CD4-positive, alpha-beta T cell treated with Interleukin-10 for 1 hour (primary cell): ENCODE measurements at places on chromosomes 1 and 21.

DNA sequence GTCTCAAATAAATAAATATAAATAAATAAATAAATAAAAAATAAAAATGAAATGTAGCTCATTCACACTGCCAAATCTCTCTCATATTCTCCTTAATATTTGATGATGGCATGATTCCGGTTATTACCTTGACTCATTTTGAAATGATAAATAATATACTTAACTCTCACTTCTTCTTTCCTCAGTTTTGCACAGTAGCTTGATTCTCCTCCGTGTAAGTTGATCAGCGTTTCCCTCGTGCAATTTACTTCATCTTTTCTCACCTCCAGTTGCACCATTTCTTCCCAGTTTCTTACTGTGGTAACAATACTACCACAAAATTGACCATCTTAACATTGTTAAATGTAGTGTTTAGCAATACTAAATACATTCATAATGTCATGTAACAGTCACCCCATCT, 111.6 kb downstream of the RIPK4 start:
- DNase-seq = no peak

- no peak for DNase-seq
Observed at GRCh38 chr1:192265516-192266173, 51.1 kb upstream of the RGS21 start.

DNA sequence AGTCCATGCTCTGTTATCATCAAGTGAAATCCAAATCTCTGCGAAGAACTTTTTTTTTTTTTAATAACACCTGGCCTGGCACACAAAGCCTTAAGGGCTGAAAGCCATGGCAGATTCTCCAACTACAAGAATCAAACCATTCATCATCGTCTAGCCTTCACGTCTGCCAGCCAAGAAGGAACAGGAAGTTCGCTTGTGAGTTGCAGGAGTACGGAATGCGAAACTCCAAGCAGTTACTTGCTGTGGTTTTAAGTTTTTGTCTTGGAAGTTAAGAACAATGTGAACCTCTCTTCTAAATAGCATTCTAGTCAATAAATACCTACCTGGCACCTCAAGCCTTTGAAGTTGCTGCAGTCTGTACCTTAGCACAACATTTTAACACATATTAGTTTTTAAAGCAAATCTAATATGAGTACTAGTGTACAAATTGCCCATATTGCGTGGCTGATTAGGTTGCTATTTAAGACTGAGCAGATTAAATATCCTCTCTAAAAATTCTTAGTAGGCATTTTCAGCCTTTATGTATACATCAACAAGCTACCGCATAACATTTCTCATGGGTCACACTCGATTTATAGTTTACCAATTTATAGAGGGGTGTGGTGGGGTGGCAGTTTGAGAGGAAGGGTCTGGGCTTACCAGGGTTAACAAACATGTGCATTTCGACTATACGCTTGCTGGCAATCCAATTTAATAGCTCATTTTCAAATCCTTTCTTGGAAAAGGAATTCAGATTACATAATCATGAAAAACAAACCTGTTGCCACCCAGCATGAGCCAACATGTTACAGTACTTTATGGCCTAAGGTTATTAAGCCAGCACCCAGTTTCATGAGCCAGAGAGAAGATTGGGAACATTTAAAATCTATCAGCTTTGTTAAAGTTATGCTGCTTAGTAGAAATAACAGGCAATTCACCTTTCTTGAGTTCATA, 22.2 kb upstream of the PTPN14 start:
- no peak for DNase-seq

GRCh38 chr1:224736619-224737352, 120.7 kb downstream of the CNIH3 start:
- no peak for DNase-seq

DNA sequence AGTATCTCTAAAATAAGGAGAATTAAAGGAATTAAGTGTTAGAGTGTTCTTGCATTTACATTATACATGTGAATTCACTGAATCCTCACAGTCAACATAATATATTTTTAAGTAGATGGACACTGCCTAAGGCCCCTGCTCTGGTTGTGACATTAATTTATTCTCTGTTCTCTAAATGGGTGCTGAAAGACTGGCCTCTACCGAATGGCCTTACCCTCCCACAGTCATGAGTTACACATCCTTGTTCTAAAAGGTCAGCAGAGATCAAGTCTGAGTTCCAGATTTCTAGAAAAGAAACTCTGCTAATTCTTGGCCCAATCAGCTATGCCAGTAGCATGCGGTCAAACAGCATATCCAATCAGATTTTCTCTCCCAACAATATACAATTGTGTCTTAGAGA, 193.2 kb downstream of the TM2D1 start:
- no peak for DNase-seq

- no peak for DNase-seq
Observed at GRCh38 chr1:37797750-37798345, 4.2 kb downstream of the MANEAL start.

GRCh38 chr1:200373811-200374231, 36.0 kb downstream of the ZNF281 start:
- no peak for DNase-seq

GRCh38 chr1:219882755-219883154, 45.6 kb downstream of the SLC30A10 start:
- DNase-seq = no peak

DNA sequence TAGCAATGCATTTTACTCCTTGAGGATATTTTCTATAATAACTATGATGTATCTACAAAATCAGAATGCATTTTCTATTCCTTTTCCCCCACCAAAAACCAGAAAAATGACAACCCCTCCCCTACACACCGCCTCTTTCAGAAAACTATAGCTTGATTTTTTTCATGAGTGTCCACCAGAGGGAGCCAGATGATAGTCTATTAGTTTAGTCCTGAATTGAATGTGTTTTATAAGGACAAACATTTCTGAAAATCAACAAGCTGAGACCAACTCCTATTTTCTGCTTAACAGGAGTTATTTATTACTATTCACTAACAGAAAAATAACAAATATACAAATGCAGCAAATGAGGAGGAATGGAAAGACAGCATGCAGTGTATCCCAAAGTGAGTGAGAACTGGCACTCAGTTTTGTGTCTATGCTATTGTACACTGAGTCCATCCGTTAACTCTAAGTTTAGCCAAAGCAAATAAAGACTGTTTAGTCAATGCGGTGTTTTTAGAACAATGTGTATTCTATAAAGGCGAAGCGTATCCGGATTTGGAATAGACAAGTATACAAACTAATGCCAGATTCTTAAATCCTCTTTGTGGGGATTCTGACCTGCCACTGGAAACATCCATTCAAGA, 182.6 kb downstream of the VAV3 start:
- peak; percentile 77 for DNase-seq

DNA sequence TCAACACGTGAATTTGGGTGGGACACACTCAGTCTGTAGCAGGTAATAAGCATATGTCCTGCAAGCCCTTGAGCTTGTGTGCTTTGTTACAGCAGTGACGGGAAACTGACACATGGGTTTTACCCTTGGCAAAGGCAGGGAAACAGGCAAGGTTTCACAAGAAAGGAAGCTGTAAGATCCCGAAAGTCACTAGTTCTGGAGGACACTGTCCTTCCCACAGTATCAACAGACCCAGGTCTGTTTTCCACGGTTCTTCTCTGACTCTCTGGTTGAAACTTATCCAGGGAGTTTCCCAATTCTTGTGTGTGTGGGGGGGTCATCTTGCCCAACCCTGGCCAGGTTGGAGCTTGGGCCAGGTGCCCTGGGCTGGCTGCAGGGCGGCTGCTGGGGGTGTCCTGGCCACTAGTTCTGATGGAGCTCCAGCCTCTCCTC, 29.3 kb upstream of the ZBTB21 start:
- no peak for DNase-seq

DNA sequence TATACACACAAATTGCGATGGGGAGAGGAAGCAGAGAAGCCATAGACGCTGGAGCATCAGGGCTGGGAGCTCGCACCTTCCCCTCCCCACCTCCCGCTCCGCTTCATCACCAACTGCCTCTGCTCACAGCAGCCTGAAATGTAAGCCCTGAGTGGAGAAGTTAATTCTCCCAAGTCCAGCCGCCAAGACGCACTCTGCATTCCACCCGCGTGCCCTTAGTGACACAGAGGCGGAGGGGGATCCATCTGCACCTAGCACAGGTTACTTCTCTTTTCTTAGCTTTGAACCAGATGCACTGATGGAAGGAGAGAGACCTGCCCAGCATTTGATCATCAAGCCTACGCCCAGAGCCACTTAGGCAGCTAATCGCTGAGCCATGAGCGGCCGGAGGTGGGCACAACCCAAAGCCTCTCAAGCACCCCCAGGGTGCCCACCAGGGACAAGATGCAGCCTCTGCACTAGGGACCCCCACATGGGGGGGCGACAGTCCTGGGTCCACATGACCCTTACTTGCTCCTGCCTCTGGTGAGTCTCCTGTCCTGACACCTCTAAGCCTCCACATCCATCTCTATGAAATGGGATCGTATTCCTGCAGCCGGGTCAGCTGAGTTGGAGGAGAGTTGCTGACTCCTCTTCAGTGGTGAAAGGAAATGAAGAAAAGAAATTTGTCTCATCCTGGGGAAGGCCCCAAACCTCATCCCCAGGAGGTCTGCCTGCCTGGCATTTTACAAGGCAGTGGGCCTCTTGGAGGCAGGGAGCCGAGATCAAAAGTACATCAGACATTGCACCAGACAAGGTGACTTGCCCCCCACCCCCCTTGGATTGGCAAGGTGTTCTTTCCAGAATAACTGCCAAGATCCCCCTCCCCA, 316.2 kb downstream of the MATN1 start:
- no peak for DNase-seq

DNA sequence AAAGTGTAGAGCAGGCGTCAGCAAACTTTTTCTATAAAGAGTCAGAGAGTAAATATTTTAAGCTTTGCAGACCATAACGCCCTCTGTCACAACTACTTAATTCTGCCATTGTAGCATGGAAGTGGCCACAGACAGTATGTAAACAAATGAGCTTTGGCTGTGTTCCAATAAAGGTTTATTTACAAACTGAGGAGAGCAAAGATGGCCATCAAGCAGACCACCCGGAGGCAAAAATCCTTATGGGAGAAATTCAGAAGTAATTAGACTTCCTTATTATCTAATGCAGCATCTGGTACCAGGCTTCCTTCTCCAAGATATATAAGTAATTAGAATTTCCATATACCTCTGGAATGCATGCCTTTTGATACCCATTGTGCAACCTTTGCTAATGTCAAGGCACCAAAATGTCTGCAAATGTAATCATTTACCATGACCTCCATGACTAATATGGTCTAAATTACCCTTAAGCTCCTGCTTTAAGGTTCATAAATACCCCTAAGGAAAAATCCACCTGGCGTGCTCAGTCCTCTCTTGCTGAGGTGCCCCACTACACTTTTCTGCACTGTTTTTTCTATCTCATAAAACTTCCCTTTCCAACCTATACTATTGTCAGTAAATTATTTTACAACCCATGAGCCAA, 377.8 kb downstream of the MATN1 start:
- DNase-seq = no peak

DNA sequence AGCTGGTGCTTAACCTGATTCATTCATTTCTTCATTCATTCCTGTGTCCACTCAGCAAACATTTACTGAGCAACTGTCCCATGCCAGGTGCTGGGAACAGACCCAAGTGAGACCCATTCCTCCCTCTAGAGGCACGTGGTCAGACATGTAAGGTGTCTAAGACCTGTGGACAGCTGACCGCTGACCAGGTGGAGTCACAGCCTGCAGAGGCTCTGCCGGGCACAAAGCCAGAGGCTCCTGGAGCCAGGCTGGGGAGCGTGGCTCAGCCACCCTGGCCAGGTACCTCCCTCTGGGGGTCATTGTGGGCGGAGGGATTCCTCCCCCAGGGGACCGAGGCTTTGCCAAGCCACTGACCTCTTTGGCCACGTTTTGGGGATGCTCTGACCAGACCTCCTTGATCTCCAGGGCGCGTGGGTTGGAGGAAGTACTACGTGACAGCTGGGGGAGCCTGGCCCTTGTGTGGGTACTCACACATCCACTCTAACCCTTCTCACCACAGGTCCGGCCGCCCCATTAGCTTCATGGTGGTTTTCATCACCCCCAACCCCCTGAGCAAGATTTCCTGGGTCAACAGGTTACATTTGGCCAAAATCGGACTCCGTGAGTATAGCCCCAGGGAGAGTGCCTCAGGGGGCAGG, 100.3 kb downstream of the ARHGEF10L start:
- DNase-seq = no peak

DNA sequence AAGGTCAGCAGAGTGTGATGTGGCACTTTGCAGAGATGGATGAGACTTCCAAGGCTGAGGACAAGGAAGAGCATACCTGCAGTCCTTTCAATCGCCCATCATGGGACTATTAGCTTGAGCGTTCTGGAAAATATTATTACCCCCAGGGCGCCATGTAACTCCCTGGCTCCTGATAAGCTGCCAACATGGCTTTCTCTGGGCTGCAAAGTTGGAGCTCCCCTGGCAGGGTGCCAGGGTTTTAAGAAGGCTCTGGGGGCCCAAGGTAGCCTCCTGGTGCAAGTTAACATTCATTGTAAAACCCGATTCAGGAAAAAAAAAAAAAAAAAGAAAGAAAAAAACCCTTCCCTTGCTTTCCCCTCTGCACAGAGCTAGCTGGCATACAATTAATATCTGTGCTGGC, 196.7 kb downstream of the PBX1 start:
- no peak for DNase-seq

DNA sequence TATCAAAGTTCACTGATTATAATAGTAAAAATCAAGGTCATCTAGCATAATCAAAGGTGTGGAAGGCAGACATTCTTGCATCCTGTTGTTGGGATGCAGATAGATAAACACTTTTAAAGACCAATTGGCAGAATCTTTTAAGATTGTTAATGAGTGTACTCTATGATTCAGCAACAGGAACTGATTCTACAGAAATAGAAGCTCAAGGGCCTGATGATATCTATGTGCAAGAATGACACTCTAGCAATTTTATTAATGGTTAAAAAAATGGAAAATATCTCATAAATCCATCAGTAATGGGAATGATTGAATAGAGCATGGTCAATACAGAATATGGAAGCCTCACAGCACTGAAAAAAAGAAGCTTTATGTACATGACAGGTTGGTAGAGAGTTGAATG, 2.2 kb upstream of the ATP1A4 start:
- DNase-seq = no peak

DNA sequence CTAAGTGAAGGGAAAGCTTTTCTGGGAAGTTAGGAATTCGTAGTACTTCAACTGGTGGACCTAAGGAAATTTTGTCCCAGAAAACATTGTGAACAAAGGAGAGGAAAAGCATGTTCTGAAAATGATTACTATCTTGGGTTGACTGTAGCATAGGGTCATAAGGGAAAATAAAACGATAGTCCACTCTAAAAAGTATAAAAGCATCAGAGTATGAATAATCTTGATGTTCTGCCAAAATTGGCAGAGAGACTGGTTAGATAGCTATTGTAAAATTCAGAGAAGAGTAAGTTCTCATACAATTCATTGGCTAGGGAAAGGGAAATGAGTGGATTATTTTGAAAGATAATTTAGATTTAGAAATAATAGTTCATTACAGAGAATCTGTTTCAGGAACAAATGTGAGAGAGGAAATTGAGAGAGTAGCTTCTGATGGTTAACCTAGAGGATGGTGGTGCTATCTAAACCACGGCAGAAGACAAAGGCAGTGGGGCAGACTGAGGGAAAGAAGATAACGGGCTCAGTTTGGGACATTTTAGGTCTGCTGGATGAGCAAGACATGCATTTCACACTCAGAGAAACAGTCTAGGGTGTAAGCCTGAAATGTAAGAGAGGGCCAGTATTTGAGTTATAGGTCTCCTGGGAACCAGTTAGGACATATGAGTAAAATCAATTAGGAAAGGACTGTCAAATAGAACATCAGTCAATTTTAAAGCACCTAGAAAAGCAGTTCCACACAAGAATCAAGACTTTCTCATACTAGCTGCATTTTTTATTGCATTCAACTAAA, 799.3 kb upstream of the CXADR start:
- no peak for DNase-seq

GRCh38 chr1:103953386-103953785, 203.7 kb downstream of the AMY1C start:
- no peak for DNase-seq
